ENCODE measurements at places on chromosomes 4 and X. TPM values are rescaled to one million over a fixed set of nuclear protein-coding genes. Genes with fewer than 3 reads are reported as not detected.

GPAT3 gene
- 2.4 TPM for total RNA-seq

HPGDS gene
- total RNA-seq, result not detected

XPNPEP2 gene
- 1.5 TPM for total RNA-seq

PIGA gene
- 7.6 TPM for total RNA-seq

S100P gene
- not detected for total RNA-seq

TRIM60 gene
- total RNA-seq, result not detected

G3BP2 gene
- total RNA-seq, result 93.6 TPM

MID1IP1 gene
- 98.5 TPM for total RNA-seq

SLC16A2 gene
- total RNA-seq, result 13.6 TPM

SPATA18 gene
- total RNA-seq, result 2.9 TPM

VCX3B gene
- not detected for total RNA-seq

ZCCHC13 gene
- not detected for total RNA-seq

All from bronchus fibroblast of lung (primary cell).